Left forelimb (tissue), 1 donor: ENCODE measurements at places on chromosomes 5 and 9.

DNA sequence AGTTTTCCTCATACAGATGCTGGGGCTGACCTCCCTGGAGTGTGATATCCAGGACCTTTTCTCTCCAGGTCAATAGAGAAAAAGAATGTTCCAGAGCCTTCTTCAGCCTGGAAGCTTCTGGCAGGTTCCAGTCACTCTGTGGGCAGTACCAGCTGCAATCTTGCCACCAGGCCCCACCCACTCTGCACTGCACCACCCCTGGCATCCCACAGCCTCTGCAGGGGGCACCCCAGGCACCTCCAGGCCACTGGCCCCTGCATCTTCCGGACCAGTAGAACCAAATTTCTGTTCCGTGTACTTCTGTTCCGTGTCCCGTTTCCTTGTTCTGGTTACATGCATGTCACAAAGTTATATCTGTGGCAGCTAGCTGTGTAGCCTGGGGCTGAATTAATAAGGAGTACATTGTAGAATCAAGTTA is 83.3 kb upstream of the ZBTB43 start:
- DNase-seq = no peak

DNA sequence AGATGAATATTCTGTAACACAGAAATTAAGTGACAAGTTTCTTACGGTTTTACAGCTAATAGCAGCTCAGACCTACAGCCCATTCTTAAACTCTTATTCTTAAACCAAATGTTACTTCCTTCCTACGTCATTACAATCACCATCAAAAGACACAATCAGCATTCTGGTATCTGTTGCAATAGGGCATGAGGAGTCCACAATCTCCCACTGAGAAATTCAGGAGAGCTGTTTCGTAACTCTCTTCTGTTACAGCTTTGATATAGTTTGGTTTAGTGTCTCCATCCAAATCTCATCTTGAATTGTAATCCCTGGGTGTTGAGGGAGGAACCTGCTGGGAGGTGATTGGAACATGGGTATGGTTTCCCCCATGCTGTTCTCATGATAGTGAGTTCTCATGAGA is 163.4 kb downstream of the GAS1 start:
- no peak for DNase-seq

- DNase-seq = no peak
Observed at GRCh38 chr9:135504262-135505243, 4.1 kb downstream of the MRPS2 start.

DNA sequence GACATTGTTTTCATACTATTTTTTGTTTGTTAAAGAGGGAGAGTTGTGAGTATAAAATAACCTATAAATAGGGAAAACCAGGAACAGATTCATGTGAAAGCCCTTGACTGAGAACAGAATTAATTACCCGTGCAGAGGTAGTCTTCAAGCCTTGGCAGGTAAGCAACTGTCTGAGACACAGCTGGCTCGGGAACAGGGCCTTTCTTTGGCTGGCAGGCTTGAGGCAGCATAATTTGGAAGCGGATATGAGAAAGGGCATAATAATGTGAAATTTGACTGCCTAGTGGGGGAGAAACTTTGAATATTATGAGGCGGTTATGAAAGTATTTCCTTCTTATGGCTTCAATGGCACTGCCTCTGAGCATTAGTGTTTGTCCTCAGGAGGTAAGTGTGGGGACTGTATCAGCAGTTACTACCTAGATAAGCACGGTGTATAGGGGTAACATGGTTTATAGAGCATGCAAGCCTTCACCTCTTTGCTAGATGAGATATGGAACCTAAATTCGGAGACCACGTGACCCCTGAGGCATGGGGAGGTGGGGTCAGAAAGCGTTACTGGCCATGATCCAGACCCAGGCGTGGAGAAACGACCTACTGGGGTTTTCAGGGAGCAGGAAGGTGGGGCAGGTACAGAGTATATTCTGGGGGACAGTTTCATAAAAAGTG is 210.2 kb upstream of the GAS1 start:
- no peak for DNase-seq

GRCh38 chr9:20538956-20539355 is 83.3 kb downstream of the MLLT3 start:
- no peak for DNase-seq

DNA sequence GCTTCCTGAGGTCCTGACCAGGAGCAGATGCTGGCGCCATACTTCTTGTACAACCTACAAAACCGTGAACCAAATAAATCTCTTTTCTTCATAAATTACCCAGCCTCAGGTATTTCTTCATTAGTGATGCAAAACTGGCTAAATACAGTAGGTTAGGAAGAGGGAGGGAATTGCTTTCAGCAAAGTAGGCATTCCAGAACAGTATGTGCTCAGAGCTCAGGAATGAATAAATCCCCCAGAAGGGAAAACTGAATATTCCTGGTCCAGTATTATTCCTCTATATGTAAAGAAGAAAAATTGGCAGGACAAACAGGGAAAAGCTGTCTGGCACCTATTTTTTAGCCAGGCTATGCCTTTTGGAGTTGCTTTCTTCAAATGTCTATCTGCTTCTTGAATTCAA is 577.1 kb downstream of the PSAT1 start:
- DNase-seq = no peak

GRCh38 chr9:116860509-116861120 is 173.5 kb downstream of the TRIM32 start:
- no peak for DNase-seq

DNA sequence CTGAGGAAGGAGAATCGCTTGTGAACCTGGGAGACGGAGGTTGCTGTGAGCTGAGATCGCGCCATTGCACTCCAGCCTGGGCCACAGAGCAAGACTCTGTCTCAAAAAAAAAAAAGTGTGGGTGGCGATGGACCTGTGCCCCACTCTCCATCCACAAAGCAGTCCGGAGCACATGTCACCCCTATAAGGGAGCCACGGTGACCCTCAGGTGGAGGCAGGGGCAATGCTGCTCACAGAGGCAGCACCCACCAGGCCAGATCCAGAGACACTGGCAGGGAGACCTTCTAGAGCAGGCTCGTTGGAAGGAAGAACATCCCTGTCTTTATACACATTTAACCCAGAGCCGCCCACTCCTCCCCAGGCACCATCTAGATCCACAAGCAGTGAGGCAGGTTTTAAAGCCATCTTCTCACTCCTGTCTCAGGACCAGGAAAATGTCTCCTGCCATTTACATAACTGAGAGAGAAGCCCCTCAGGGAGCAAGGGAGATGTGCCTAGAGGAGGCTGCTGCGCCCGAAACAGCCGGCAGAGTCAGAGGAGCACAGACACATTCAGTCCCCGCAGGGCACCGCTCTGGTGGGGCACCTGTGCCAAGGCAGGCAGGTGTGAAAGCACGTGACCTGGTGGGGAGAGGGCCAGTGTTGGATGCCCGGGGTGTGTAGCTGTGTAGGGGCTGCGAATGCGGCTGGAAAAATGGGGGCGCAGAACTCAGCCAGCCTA is 31.6 kb upstream of the ADAMTS2 start:
- DNase-seq = peak; percentile 57

DNA sequence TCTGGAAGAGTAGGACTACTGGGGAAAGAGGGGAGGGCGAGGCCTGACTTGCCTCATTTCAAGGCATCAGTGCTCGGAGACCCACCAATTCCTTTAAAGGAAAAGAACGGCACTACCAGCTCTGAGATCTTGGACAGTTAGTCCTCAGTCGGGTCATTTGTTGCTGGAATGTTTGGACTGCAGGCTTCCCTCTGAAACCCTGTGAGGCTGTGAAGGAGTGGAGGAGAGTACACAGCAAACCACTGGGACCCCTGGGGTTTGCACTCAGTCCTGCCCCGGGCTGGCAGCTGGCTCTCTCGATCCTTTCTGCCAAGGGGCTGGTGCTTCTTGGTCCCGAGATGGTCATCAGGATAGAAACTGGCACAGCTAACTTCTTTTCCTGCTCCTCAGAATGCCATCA is 194.5 kb downstream of the TRIO start:
- DNase-seq = no peak

- no peak for DNase-seq
Observed at GRCh38 chr9:82518868-82519267, 530.3 kb downstream of the SPATA31D1 start.

GRCh38 chr9:34555500-34555899 is 32.7 kb upstream of the ENHO start:
- no peak for DNase-seq

GRCh38 chr9:79623799-79624721 is 52.3 kb downstream of the TLE4 start:
- DNase-seq = no peak

DNA sequence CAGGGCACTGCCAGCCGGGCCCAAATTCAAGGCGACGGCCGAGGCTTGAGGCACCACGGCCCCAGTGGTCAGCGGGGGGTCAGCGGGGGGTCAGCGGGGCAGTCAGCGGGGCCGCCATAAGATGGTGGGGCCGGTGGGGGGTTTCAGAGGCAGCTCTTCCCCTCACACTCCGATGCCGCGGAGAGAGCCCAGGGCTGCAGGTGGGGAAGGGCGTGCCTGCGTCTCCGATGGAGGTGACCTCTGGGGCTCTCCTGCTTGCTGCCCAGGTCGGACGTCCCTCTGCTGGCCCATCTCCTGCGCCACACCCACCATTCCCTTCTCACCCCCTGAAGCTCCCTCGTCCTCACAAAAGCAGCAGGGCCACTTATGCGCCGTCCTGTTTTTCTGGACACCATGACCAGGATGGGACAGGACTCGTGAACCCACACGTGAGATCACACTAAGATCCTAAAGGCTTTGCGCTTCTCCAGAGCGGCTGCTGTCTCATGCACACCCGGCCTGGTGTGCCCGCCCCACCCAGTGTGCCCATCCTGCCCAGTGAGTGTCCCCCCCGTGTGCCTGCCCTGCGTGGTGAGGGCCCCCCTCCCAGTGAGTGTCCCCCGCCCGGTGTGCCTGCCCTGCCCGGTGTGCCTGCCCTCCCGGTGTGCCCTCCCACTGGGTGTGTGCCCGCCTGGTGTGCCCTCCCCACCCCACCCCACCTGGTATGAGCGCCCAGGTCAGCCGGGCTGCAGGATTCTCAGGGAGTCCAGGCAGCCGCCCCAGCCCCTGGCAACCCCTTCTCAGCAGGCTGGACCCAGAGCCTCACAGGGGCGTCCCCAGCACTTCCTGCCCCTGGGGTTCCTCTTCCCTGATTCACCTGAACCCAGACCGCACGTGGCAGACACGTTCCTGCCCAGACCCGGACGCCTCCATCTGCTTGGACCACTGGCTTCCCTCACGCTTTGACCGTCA is 48.7 kb upstream of the NKD2 start:
- DNase-seq = no peak

DNA sequence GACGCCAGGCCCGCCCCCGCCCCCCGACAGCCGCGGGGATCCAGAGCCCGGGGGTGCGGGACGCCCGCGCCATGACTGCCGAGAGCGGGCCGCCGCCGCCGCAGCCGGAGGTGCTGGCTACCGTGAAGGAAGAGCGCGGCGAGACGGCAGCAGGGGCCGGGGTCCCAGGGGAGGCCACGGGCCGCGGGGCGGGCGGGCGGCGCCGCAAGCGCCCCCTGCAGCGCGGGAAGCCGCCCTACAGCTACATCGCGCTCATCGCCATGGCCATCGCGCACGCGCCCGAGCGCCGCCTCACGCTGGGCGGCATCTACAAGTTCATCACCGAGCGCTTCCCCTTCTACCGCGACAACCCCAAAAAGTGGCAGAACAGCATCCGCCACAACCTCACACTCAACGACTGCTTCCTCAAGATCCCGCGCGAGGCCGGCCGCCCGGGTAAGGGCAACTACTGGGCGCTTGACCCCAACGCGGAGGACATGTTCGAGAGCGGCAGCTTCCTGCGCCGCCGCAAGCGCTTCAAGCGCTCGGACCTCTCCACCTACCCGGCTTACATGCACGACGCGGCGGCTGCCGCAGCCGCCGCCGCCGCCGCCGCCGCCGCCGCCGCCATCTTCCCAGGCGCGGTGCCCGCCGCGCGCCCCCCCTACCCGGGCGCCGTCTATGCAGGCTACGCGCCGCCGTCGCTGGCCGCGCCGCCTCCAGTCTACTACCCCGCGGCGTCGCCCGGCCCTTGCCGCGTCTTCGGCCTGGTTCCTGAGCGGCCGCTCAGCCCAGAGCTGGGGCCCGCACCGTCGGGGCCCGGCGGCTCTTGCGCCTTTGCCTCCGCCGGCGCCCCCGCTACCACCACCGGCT is 1.0 kb downstream of the FOXE1 start:
- DNase-seq = no peak
